ENCODE measurements at places on chromosomes 5 and 9.
A peak's percentile ranks its signal among the peaks of the same experiment; 100 is the strongest.

- DNase-seq = no peak
Measured at GRCh38 chr5:132417889-132418485, 48.5 kb downstream of the SLC22A5 start.

GRCh38 chr9:91212596-91213243, 149.0 kb downstream of the AUH start:
- DNase-seq = no peak

GRCh38 chr5:9861666-9862256, 231.6 kb upstream of the TAS2R1 start:
- no peak for DNase-seq

- DNase-seq = no peak
Measured at GRCh38 chr5:6096101-6096500, 282.2 kb downstream of the MED10 start.

GRCh38 chr5:35041261-35041660, 6.5 kb downstream of the AGXT2 start:
- no peak for DNase-seq

- no peak for DNase-seq
Measured at GRCh38 chr5:105740242-105740641, 1930.5 kb downstream of the EFNA5 start.

DNA sequence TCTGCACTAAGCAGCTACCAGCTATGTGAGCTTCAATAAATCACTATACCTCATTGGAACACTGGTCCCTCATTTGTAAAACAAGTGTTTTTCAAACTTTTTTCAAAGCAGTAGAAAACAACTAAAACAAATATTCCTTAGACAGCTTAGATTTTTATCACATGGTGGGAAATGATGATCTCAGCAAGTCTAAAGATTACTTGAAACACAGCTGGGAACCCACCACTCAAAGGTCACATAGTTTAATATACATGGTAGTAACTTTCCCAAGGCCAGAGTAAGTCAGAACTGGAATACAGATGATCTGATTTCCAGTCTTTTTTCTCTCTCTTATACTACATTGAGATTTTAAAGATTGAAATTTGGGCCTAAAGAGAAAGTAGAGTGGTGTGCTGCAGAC, 850 bp upstream of the C6 start:
- no peak for DNase-seq

- DNase-seq = peak; percentile 16
Measured at GRCh38 chr5:1763548-1763911, 36.1 kb downstream of the MRPL36 start.

DNA sequence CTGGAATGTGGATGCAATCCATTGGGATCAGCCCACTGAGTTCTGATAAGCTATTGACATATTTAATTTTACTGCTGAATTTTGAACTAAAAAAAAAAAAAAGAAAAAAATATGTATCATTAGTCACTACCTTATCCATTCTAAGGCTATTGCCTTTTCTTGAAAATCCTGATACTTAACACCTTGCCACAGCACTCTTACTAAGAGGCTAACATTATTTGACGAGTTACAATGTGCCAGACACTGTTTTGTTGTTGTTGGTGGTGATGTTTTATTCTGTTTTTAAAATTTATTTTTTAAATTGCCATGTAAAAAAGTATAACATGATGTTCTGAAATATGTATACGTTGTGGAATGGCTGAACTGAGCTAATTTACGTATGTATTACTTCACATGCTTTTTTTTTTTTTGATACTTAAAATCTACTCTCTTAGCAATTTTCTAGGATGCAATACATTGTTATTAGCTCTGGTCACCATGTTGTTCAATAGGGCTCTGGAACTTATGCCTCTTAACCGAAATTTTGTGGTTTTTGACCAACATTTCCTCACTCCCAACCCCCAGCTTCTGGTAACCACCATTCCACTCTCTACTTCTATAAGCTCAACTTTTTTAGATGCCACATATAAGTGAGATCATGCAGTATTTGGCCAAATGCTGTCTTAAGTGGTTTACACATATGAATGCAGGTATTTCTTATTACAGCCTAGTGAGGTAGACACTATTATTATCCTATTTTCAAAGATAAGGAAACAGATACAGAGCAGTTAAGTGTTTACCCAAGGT, 134.8 kb upstream of the PCA3 start:
- DNase-seq = no peak

DNA sequence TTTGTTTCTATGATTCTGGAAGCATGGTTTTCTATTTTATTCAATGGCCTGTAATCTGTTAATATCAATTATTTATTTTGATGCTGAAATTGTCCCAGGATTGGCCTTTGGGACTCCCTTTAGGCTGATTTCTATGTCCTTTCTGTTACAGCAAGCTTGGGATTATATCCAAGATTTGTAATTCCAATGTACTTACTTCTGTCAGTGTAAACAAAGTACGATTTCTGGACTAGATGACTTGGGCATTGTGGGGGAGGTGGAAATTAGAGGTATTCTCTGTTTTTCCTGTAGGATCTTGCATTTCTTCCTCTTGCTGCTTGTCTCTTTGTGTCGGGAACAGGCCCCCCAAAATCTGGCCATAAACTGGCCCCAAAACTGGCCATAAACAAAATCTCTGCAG, 3.7 kb downstream of the PCDHGA12 start:
- DNase-seq = no peak

DNA sequence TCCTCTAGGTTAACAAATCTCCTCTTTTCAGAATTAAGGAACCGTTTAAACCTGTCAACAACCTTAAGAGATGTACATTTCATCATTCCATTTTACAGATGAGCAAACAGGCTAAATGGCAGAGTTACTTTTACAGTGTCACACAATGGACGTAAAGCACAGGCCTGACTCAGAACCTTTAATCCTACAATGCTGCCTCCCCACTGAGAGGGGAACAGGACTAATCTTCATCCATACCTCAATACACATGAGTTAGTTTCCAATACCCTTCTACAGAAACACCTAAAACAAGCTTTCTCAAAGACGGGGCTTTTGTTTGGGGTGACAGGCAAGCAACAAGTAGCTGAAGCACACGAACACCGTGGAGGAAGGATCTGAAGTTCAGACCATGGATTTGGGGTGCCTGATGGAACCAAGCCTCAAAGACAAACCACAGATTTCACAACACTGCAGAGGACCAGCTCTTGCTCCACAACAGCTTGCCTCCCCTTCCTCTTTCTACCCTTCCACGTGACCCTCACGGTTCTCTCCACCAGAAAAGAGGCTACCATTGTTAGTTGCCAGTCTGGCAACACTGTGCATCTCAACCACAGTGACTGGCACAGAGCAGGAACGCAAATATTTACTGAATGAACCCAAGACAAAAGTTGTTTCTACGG, 1.8 kb downstream of the RNF130 start:
- no peak for DNase-seq

DNA sequence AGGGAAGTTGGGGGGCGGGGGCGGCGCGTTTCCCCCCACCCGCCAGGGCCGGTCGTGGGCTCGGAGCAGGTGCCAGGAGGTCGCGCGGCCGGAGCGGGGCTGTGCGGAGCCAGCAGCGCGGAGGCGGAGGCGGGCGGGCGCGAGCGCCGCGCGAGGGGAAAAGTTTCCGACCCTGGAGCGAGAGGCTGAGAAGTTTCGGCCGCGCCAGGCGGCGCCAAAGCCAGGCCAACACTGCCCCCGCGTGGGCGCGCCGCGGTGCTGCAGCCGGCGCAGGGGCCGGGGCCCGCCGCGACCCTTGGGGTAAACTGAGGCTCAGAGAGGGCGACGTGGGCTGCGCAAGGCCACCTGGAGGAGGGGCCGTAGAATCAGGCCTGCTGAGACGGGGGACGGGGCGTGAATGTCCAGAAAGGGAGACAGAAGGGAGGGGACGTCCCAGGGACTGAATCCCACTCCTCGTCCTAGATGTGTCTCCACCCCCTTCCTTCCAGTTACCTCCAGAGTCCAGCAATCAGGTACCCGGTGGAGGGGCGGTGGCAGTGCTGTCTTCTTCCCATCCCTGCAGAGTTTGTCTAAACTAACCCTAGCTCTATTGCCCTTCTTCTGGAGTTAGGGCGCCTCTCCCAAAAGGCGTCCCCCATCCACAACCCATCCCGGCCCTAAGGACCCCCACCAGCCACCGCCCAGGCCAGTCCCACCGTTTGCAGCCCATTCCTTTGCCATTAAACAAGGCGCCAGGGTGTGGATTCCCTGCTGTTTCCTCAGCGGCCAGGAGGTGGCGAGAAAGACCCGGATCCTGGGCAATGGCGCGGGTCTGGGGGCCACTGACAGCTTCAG, 10.2 kb downstream of the C9orf50 start:
- DNase-seq = peak; percentile 64

GRCh38 chr9:124005029-124005771, 6.4 kb upstream of the LHX2 start:
- DNase-seq = no peak

DNA sequence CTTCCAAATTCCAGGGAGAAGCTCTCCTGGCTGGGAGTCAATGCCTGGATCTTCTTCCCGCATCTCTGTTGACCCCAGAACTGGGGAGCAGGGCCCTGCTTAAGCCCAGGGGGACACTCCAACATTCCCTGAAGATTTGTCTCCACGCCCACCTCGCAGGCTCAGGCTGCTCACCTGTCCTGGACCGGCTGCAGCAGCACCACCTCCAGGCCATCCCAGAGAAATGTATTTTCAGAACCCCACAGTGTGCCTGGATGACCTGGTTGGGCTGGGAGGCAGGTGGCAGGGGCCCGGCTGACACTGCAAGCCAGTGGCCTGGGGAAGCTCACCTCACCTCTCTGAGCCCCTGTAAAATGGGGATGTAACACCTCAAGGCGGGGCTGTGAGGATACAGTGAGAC, 27.1 kb upstream of the ZBTB43 start:
- DNase-seq = no peak

DNA sequence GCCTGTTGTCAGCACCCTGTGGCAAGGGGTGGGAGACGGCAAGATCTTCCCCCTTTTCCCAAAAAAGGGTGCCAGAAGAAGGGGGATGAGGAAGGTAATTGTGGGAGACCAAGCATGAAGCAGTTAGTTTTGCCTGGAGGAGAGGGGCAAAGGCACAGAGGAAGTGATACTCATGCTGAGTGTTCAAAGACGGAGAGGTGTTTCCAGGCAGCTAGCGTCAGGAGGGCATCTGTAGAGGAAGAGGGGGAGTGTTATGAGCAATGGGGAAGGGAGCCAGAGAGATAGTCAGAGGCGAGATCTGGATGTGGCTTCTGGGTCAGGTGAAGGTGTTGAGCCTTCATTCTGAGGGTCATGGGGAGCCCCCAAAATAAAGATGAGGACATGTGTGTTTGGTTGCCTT, 26.9 kb upstream of the ADAM19 start:
- no peak for DNase-seq

- DNase-seq = no peak
Measured at GRCh38 chr5:142931896-142932686, 161.9 kb downstream of the ARHGAP26 start.

DNA sequence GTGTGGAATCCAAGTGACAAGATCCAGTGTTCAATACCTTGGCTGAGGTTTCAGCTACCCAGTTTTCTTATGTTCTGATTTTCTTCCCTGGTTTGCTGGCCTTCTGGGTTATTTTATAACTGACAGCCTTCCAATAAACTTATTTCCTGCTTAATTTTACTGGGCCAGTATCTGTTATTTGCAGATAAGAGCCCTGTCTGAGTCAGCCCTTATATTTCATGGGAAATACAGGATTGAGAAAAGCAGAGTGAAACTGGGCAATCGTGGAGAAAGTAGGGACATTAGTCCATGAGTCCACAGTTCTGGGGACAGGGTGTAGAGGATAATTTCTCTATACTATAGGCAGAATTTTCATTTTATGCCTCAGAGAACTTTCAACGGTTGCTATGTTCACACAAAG, 32.3 kb downstream of the TMEM167A start:
- no peak for DNase-seq

DNA sequence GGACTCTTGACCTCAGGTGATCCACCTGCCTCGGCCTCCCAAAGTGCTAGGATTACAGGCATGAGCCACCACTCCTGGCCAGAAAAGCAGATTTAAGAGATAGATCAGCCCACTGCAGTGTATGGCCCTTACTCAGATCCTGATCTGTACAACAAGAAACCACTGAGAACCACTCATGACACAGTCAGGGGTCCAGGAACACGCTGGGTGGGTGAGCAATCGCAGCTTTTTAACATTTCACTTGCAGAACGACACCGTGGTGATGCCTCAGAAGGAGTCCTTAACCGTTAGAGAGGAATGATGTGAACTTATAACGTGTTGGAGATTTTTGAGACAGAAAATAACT, 45.3 kb upstream of the NSMF start:
- no peak for DNase-seq

DNA sequence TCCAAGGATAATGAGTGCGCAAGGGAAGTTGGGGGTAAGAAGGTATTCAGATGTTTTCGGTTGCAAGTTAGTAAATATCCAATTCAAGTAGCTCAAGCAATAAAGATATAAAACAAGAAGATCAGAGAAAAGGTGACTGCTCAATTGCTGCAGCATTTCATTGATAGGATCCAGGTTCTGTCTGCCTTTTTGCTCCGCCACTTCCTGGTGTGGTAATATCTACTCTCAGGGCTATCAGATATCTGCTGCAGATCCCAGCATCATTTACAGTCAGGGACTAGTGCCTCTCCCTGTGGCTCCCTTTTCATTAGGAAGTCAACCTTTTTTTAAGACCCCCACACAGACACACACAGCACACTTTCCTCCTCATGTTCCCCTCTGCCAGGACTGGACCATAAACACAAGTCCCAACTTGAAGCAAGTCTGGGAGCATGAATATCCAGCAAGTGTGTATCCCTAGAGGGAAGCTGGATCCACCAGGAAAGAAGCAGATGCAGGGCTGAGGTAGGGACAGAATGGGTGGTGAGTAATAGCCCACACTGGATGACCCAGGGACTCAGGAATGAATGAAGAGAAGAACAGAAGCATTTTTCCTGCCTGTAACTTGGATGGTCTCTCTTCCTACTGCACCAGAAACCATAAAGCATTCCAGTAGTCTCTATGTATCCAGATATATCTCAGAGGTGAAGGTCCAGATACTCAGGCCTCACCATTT, 53.7 kb downstream of the ZNF622 start:
- no peak for DNase-seq

GRCh38 chr5:147576646-147577535, 67.0 kb upstream of the DPYSL3 start:
- DNase-seq = no peak

DNA sequence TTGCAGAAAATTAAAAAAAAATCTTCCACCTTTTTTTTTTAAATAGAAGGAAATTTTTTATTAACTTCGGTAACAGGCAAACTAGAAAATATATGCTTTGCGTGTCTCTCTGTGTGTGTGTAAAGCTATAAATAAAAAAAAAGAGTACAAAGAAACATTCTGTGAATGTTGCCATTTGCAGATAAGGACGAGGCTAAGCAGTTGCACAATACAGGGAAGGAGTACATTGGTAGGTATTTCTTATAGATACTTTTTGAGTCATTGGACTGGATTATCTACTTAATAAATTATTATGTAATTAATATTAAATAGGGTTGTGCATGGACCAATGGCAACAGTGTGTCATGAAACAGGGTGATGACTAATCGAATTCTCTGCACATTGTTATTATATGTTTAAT, 102.4 kb downstream of the CAMK4 start:
- no peak for DNase-seq

Data from activated T-cell treated with anti-CD3 and anti-CD28 coated beads for 1 hour (primary cell).